ENCODE measurements at places on chromosomes 2 and 18. TPM values are rescaled to one million over a fixed set of nuclear protein-coding genes. Genes with fewer than 3 reads are reported as not detected.

The C2orf78 gene
- total RNA-seq = not detected

The SIX3 gene
- not detected for total RNA-seq

The TMEM131 gene
- 20.2 TPM for total RNA-seq

The KCNS3 gene
- 0.43 TPM for total RNA-seq

The GREB1L gene
- not detected for total RNA-seq

The FARSB gene
- 8.7 TPM for total RNA-seq

The CCDC68 gene
- total RNA-seq = 6.9 TPM

The CFC1 gene
- total RNA-seq = not detected

The CNTNAP5 gene
- total RNA-seq = not detected

The CD207 gene
- not detected for total RNA-seq

The CPS1 gene
- 18.4 TPM for total RNA-seq

The IL1RL2 gene
- total RNA-seq = 1.5 TPM

The PLEK gene
- total RNA-seq = 1.1 TPM

The HOXD1 gene
- total RNA-seq = not detected

The GALNT13 gene
- 17.2 TPM for total RNA-seq

The GLB1L gene
- 38.6 TPM for total RNA-seq

The LCLAT1 gene
- total RNA-seq = 12.7 TPM

The HOXD13 gene
- 0.09 TPM for total RNA-seq

The EVA1A gene
- 13.4 TPM for total RNA-seq

The SPP2 gene
- not detected for total RNA-seq

The RUFY4 gene
- total RNA-seq = not detected

The ABCG5 gene
- not detected for total RNA-seq

The INSIG2 gene
- 6.1 TPM for total RNA-seq

The ACMSD gene
- under 0.01 TPM for total RNA-seq

The LGALSL gene
- 3.8 TPM for total RNA-seq

The KRTCAP3 gene
- total RNA-seq = 0.18 TPM

Data from smooth muscle cell of bladder (primary cell).